ENCODE measurements at places on chromosomes 6 and 20.

- DNase-seq: no peak
These were observed 293.8 kb downstream of the RFPL4B start for GRCh38 chr6:112640891-112641290.

DNA sequence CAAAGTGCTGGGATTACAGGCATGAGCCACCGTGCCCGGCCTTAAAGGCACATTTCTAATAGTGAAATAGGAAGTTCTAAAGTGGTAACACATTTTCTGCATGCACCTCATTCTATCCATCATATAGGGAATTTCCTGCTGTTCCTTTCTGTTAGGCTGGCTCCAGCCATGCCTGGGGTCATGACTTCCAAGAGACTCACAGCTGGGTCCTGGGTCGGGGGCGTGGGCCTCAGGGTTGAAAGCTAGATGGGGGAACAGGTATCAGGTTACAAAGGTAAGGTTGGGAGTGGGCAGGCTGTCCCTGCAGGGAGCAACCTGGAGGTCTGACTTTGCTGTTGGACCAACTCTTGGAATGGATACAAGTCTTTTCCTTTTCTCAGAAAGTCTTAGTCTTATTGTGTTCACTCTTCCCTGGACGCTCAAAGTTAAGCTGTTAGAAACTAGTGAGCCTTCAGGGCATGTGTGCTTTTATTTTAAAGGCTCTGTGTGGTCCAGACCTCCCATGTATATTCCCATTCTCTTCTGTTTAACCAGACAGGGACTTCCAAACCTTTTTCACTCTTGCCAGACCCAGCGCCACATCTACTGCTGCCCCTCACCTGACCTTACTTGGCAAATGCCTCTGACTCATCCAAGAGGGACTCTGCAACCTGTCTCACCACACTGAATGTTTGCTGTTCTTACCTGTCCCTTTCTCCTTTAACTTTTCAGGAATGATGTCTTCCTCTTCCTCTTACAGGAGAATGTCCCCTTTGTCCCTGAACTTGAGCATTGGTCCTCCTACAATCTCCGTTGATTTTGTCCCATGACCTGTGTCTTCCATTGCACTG, 64.4 kb downstream of the TMEM170B start:
- no peak for DNase-seq

GRCh38 chr6:127439718-127440117, 19.5 kb downstream of the KIAA0408 start:
- no peak for DNase-seq

- no peak for DNase-seq
These were observed 47.4 kb downstream of the GMDS start for GRCh38 chr6:2197984-2198383.

GRCh38 chr6:93365445-93365844, 53.9 kb downstream of the EPHA7 start:
- DNase-seq: no peak

- DNase-seq: no peak
These were observed 131.8 kb upstream of the PROKR2 start for GRCh38 chr20:5448449-5449118.

- DNase-seq: no peak
These were observed 1.6 kb upstream of the PSMB8 start for GRCh38 chr6:32845384-32845884.

DNA sequence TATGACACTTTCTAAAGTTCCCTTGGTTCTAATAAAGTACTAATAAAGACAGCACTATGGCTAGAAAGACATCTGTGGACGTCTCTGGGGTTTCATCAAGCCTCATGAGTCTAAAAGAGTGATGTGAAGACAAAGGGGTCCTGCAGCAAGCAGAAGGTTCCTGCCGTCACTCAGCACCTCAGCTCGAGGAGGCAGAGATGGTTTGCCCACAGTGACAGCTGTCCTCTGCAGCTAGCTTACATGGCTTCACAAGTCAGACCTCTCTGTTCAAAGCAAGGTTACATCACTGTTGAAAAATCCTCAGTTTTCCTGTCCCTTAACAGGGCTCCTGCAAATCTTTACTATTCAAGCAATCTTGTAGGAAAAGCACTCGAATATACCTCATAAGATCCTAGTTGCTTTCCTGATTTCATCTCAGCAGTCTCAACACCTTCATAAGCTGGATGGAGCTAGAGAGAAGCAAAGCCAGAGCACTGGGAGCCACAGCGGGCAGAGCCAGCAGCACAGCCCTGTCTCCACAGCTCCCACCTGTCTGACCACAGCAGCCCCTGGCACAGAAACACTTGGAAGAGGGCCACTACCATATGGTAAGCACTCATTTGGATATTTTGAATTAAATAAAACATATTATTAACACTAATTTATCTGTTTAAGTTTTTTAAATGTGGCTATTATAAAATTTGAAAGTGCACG, 202.3 kb downstream of the GMDS start:
- DNase-seq: no peak

DNA sequence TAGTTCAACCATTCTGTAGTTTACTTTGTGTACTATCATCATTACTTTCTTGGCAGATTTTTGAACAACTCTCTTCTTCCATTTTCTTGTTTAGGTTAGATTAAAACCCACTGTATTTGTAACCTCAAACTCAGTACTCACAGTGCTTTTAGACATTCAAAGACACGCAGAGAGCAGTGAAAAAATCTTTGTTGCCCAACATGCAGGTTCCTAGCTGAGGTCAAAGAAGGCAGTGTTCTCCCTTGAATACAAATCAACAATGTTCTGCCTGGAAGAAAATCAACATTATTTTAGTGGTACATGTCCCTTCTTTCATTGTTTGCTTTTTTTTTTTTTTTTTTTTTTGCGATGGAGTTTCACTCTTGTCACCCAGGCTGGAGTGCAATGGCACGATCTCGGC, 11.2 kb downstream of the CYB5R4 start:
- DNase-seq: no peak

DNA sequence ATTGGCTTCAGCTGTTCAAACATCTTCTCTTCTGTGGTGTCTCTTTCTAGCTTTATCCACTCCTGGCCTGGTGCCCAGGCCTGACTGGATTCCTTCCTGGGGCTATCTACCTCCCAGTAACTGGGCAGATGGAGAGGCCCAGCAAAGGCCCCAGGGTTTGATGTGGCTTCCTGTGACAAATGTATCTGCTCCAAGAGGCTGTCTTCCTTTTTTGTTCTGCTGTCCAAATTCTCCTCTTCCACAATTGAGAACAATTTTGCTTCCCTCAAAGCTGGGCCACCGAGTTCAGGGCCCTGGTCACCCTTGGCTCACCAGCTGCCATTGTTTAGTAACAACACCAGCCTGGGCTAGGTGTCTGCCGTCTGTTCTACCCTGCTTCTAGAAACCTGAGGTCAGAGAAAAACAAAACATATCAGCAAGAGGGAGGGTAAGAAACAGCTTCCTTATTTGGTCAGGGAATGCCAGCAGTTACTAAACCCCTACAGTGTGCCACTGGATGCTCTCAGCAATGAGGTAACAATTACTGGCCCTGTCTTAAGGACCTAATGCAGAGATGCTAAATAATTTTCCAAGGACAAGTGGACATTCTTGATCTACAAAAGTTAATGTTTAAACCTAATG, 3.9 kb downstream of the ZFP57 start:
- no peak for DNase-seq

DNA sequence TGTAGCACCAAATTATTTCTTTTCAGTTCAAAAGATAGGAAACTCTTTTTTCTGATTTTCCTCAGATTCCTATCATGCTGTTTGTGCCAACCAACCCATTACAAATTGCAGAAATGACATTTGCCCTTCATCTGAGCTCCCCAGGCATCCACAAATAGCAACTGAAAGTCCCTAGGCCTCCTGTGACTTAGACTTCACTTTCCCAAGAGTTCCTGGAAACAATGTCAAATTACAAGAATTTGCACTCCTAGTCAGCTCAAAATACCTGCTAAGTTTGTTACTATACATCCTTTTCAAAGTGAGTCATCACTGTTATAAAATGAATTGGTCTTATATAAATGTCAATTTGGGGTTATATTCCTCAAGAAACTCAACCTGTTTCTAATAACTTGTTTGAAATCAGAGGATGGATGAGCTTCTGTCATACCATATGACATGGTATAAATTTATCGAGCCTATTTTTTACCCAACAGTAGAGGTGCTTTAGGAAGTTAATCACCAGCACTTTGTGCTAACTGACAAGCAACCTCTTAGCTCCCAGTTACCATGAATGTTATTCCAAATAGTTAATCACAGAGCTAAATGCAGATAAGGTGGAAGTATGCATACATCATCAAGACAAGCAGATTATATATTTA, 256.5 kb downstream of the HACE1 start:
- no peak for DNase-seq

DNA sequence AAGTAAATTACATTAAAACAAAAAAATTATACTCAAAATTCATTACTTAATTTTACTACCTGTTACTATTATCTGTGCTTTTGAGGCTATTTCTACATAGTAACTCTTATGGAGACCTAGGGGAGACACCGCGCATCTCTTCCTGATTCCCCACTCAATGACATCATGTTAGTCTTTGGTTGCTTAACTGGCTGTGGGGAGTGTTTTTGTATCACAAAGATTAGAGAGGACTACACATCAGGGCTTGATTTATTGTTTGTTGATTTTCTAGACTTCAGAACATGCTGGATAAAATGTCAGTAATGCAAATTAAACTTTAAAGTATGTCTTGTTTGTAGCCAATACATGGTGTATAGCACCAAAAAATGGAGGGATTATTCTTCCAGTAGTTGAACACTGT, 26.0 kb downstream of the SLC2A10 start:
- DNase-seq: no peak

GRCh38 chr20:57682184-57683101, 27.4 kb downstream of the PMEPA1 start:
- DNase-seq: no peak

DNA sequence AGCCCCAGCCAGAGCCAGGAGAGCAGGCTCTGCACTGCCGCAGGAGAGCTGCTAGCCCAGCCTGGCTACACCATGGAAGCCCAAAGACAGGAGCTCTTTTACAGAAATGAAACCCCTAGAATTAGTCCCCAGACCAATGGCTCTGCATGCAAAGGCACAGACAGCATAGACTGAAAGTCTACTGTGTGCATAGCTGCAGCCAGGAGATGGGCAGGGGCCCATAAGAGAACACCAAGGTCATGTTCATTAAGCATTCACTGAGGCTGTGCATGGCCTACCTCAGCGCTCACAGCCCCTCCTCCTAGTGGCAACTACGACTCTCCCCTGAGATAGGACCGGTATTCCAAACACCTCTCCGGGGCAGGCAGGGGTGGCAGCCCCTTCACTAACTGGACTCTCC, 34.9 kb downstream of the SNX5 start:
- DNase-seq: no peak

- no peak for DNase-seq
These were observed 18.9 kb downstream of the L3MBTL3 start for GRCh38 chr6:130037207-130037811.

- no peak for DNase-seq
These were observed 410.5 kb upstream of the RNF217 start for GRCh38 chr6:124551711-124552233.

GRCh38 chr6:143783077-143783476, 60.1 kb upstream of the LTV1 start:
- DNase-seq: no peak

DNA sequence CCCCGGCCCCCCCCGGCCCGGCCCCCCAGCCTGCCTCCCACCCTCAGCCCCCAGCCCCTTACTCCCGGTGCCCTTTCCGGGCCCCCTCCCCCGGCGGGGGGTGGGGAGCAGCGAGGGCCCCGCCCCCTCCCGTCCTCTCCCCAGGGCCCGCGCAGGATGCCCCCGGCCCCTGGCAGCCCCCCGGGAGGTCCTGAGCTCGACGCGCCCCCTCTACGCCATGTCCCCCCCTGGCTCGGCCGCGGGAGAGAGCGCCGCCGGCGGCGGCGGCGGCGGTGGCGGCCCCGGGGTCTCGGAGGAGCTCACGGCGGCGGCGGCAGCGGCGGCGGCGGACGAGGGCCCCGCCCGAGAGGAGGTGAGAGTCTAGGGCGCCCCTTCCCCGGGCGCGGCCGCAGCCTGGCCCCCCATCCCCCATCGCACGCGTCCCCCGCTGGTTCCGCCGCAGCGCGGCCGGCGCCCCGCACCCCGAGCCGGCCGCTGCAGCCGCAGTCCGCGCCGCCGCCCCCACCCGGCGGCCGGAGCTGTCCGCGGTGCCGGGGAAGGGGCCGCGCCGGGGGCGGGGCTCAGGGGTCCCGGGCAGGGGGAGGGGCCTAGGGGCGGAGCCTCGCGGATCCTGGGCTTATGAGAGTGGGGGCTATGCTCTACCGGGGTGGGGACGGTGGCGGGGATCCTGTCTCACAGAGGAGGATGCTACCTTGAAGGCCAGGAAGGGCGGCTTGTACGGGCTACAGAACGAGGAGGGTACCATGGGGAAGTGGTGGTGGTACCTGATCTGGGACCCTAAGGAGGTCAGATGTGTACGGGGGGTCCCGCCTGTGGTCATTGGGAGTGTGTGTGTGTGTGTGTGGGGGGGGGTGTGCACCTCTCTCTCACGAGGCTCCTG, 516 bp downstream of the TMEM151B start:
- no peak for DNase-seq

DNA sequence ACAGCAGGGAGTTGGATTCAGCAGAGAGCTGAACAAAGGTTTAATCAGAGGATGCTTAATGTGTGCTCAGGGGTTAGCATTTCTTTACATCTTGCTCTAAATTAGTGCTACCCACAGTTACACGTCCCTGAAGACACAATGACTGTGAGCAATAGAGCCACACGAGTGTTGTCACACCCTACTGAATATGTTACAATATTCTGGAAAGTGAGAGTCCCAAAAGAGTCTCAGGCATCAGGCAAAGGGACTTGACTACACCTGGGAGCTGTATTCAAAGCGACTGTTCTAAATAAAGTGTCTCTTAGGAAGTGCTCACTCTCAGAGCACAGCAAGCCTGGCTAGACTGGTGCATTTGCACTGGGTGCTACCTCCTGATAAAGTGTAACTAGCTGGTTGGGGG, 108.7 kb downstream of the GRM4 start:
- no peak for DNase-seq

DNA sequence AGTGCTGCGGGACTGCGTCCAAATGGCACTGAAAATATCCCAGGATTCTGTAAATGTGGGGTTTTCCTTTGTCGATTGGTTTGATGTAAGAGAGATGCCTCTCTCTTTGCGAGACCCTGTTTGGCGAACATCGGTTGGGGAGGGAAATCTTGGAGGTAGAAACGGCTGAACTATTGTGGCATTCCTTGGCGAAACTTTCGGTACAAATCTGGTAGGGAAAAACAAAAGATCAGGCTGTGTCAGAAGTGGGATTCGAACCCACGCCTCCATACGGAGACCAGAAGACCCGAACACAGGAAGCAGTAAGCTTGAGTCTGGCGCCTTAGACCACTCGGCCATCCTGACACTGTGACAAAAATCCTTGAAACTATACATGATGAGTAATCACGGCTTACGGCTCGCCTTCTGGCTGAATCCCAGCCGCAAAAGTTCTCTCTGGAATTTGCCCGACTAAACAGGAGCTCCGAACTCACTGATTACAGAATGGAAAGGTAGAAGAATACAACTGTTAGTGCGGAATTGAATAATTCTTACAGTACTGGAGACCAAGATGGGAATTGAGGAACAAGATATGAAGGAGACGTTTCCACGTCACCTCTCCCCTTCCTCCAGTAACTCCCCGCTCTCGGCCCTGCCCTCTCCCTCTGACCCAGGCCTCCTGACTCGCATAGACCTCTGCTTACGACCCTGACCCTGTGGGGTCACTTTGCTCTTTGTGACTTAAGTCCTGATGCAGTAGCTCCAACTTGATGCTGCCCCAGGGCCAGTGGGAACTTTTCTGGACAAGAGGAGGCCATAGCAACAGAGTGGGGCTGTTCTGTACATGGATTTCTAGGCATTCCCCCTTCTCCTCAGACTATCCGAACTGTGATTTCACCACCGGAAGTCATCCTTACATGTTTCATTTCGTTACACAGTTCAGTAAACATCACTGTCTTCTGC, 132.8 kb upstream of the ZNF184 start:
- DNase-seq: no peak
